Mucosa of gallbladder (tissue), 1 donor: ENCODE measurements at places on chromosomes 1 and 21. TPM values are rescaled to one million over a fixed set of nuclear protein-coding genes. Genes with fewer than 3 reads are reported as not detected.

Gene MRAP
- total RNA-seq, result not detected

Gene TSSK3
- total RNA-seq, result 3.3 TPM

Gene GPR161
- total RNA-seq, result 13.9 TPM

DNA sequence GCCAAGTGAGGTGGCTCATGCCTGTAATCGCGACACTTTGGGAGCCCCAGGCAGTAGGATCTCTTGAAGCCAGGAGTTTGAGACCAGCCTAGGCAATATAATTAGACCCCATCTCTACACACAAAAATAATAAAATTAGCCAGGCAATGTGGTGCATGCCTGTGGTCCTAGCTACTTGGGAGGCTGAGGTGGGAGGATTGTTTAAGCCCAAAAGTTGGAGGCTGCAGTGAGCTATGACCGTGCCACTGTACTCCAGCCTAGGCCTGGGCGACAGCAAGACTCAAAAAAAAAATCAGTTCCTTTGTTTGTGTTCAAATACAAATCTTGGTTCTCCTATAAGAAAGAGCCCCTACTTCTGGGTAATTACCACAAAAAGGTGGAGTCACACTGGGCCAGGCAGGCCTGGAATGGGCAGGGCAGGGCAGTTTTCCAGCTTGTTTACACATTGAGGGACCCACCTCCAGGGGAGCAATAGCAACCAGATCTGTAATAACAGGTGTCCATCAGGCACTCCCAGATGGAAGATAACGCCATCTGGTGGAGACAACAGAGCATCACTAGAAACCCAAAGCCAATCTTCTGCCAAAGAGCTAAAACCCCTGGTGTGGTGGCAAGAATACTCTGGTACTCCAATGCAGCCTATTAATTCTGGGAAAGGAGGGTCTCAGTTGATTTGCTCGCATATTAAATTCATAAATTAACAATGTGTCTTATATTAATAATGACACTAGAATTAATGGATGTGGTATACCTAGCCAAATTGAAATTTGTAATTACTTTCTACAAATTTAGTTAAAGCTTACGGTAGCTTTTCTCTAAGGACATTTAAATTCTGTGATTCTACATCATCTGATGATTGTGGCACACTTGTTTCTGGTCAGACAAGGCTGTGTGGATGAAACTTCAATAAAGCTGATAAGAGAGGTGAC is 13.2 kb downstream of the PPP1R15B start:
- peak; percentile 85 for DNase-seq

GRCh38 chr1:68128820-68129219 is 78.4 kb upstream of the DIRAS3 start:
- no peak for DNase-seq

DNA sequence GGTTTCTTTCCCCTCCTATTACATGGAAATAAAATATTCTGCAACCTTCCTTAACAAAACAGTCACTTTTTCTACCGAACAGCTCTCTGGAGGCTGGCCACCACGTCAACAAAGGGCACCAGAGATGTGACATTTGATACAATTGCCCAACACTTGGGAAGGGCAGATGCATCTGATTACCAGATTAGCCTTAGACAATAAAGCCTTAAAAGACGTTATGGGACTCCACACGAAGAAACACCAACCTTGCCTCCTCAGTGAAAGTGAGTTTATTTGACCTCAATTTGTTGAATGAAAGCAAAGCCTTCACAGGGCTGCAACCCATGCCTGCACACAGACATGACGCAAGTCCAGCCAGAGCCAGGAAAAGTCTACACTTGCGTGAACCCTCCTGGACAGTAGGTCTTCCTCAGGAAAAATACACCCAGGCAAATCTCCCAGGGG is 136.1 kb downstream of the TGFBR3 start:
- DNase-seq, result no peak
